ENCODE measurements at places on chromosomes 11 and 22.

DNA sequence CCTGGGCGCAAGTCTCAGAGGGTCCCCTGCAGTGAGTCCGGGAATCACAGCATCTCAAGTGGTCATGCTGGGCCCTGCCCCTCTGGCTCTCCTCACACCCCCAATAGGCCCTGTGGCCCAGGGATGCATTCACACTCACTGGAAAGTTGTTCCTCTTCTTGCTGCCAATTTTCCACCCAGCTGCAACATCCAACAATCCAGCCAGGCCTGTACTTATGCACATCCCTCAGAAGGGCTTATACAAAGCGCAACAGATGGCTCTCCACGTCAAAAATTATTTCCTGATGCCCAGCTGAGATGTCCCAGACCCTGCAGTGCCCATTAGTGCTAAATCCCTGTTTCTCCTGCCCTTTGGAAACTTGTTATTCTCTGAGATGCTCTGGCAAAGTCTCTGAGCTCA is 407.8 kb upstream of the NARS2 start:
- no peak for DNase-seq

DNA sequence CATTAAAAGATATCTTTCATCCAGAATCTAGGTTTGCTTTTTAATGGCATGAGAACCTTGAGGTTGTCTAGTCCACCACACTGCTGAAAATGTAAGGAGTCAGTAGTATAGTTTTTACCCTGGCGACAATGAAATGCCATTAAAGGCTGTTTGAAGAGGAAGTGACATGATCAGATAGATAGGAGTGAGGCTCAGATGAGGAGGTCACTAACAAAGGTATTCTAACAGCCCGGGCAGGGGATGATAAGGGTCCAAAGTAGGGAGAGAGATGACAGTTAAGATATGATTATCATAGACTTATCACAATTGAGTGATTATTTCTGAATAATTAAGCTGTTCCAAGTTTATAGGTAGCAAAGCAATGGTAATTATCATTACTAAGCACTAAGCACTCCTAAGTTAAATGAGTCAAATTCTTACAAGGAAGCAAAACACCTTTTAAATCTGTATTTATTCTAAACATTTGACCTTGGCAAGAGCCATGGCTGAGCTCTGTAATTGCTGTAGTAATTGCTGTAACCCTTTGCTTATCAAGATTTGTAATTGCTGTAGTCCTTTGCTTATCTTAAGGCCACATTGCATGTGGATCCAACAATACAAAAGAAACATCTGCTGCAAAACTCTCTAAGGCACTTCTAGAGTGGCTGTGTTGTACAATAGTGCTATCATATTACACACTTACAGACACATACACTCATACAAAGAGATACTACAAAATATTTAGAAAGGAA is 92.6 kb downstream of the ENTHD1 start:
- no peak for DNase-seq

GRCh38 chr11:2677127-2677526 is 22.7 kb downstream of the KCNQ1OT1 start:
- DNase-seq = no peak

- no peak for DNase-seq
These were observed 9.8 kb upstream of the DDX10 start for GRCh38 chr11:108654994-108655631.

DNA sequence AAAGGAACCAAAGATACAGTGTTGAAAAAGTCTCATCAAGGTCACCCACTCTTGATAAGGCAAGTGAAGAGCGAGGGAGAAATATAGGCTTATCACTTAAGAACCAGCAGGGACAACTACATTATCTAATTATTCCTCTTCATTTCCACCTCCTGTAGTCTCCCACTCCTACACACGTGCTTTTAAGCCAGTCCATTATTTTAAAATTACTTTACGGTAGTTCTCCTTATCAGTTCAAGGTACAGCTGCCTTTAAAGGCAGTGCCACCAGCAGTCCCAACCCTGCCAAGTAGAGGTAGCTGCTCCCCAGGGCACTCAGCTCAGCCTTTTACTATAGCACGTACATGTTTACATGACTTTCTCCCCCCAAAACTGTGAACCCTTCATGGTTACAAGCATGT is 161.5 kb upstream of the BLID start:
- no peak for DNase-seq
